ENCODE measurements at places on chromosomes 6 and 20.

- DNase-seq, result no peak
Observed at GRCh38 chr20:17169585-17170136, 57.2 kb upstream of the PCSK2 start.

DNA sequence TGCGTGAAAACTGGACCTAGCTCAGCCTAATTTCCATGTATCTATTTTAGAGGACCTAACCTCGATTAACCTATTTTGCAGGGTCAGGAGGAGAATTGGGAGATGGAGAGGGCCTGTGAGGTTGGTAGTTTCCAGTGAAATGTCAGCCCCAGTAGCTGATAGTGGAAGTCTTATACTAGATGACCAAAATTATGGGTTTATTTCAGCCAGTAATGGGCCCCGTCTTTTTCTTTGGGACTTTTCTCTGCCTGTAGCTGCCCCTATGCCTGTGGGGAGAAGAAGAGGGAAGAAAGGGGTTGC lies 37.8 kb downstream of the RREB1 start:
- DNase-seq, result no peak

DNA sequence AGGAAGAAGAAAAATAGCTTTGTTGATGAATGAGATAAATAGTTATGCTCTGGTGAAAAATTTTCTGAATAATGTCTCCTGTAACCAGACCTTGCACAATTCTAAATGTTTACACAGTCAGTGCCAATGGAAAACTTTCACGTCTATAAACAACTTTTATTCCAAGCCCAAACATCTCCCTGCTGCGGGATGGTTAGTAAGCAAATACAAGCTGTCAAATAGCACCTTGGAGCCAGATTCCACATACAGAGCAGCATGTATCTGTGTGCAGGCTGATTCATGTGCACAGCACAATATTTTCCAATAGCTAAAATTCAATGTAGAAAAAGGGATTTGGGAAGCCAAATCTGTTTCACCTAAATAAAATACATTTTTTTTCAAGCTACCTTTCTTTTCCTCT lies 813.3 kb downstream of the HACE1 start:
- no peak for DNase-seq

DNA sequence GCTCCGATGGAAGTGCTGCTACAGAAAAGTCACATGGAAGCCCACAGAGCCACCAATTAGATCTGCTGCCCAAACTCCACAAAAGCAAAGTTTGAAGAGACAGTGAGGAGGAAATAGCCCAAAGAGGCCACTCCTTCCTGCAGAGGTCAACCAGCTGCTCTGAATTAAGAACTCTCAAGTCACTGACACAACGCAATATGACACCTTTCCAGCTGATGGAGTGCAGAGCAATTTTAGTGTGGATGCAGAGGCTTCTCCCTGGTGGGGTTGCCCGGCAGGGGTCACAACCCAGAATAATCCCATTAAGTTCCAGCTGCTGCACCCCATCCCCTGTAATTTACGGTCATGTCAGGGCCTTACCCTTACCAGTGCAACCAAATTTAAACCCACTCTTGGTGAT lies 361.9 kb upstream of the JARID2 start:
- no peak for DNase-seq

DNA sequence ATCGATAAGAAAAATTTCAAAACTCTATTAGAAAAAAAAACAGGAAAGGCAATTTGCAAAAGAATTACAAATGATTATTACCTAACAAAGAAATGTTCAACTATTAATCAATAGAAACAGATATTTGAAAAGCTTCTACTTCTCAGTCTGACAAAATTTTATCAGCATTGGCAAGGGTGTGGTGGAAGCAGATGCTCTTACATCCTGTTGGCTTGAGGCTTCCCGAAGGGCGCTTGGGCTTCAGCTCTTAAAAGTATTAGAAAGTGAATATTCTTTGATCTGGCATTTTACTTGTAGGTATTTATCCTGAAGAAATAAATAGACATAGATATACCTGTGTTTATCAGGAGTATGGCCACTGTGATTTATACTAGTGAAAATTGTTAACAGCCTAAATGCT lies 38.7 kb downstream of the SLC35D3 start:
- no peak for DNase-seq

GRCh38 chr20:45459606-45460005 lies 9.9 kb upstream of the WFDC2 start:
- DNase-seq, result no peak

DNA sequence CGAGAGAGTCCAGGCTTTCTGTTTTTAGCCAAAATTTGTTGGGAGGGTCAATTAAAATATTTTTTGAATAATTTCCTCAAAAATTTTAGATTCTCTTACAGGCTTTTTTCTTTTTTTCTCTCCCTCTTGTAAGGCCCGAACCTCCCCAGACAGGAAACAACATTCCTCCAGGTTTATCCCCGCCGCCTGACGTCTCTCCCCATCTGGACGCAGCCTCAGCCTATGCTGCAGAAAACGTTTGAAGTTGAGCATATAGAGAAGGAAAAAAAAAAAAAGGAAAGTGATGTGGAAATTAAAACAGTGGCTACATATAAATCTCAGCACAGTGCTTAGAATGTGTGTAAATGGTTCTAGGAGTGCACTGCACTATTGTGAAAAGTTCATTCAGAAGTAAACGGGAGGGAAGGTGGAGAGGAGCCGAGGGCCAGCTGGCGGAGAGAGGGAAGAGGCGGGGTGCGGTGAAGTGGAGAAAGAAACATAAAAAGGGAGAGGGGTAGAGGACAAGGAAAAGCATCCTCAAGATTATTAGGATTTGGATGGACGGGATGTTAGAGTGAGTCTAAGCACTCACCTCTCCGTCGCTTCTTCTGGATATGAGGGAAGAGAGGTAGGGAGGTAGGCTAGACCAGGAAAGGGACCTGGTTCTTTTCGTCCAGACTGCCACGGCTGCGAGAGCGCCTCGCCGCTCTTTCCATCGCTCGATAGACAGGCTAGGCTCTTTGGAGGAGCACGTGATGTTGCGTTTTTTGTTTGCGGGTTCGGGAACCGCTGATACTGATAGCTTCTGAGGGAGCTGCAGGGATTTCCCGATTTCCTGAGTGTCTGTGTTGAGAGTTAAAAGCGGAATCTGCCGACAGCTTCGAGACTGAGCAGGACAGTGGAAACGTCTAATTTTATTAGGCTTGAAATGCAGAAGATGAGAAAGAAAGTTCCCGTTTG lies 98.7 kb downstream of the TRIM27 start:
- DNase-seq, result no peak

GRCh38 chr6:54519161-54519560 lies 210.9 kb downstream of the TINAG start:
- no peak for DNase-seq

GRCh38 chr6:45432977-45433376 lies 55.2 kb upstream of the SUPT3H start:
- DNase-seq, result no peak

DNA sequence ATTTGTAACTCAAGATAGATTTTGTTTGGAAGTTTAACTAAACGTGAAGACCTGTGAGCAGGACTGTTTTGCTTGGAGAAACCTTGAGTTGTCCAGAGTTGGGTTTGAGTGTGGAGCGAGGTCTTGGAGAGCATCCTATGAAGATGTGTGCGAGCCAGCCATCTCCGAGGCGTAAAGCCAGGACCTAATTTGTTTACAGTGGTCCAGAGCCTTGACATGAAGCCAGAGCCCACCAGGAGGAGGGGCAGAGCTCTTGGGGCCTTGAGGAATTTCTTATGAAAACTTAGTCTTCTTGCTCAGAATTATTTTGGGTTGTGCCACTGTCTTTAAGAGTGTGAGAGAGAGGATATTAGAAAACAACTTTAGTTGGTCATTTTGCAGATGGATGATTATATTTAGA lies 6.3 kb downstream of the CHMP4B start:
- DNase-seq, result no peak

DNA sequence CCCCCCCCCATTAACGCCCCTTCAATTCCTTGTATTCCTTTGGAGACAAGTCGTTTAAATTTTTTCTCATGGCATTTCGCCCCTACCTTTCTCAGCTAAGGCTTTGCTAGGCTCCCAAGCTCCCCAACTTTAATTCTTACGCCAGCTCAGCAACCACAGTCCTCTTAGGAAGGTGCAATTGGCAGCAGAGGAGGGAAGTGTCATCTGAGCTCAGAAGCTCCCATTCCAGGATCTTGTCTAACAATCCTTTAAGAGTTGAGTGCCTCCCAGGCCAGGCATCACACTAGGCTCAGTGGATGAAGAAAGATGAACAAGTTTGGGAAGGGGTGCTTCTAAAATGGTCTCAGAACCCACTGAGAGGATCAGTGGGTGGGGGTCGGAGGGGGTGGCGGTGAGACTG lies 131.2 kb upstream of the AKAP12 start:
- DNase-seq, result no peak

DNA sequence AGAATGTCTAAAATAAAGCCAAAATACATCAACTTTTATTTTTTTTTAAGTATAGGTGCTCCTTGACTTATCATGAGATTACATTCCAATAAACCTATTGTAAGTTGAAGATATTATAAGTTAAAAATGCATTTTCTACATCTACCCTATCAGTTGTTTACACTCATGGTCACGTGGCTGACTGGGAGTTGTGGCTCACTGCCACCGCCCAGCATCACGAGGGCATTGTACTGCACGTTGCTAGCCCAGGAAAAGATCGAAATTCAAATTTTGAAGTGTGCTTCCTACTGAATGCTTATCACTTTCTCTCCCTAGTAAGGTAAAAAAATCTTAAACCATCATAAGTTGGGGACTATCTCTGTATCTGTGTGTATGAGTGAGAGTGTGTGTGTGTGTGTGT lies 126.6 kb upstream of the RIN2 start:
- DNase-seq, result no peak

DNA sequence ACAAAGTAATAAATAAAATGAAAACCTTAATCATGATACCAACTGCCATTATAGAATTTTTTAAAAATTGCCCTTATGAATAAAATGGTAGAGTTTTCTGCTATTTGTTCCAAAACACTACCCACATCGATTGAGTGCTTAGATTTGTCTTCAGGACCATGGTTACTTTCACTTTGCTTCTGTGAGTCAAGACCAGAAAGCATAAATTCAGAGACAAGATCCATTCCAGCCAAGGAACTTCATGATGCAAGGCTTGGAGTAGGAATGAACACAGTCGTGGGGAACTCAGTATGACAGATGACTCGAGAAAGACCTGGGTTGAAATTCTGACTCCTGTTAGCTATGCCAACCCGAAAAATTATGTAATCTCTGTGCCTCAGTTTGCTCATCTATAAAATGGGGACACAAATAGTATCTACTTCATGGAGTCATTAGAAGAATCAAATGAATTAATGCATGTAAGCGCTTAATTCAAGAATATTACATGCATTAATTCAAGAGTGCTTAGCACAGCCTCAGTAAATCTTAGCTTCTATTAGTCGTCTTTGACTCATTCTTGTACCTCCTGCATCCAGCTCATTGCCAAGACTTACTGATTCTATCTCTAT lies 72.5 kb upstream of the MYLIP start:
- no peak for DNase-seq

- no peak for DNase-seq
Observed at GRCh38 chr6:2877960-2878359, 25.1 kb downstream of the SERPINB9 start.

DNA sequence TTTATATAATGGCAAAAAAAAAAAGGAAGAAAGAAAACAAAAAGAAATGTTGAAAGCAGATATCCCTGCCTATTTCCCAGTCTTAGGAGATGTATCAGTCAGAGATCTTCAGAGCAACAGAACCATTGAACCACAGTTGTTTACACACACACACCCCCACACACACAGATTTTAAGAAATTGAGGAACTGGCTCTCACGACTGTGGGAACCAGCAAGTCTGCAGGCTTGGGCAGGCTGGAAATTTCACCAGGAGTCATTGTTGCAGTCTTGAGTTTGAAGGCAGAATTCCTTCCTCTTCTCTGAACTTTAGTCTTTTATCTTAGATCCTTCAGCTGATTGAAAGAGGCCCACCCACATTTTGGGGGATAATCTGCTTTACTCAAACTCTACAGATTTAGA lies 380.9 kb downstream of the CDKAL1 start:
- no peak for DNase-seq

- no peak for DNase-seq
Observed at GRCh38 chr6:46612645-46613044, 40.0 kb downstream of the CYP39A1 start.

GRCh38 chr6:160742090-160742489 lies 40.0 kb downstream of the PLG start:
- no peak for DNase-seq

DNA sequence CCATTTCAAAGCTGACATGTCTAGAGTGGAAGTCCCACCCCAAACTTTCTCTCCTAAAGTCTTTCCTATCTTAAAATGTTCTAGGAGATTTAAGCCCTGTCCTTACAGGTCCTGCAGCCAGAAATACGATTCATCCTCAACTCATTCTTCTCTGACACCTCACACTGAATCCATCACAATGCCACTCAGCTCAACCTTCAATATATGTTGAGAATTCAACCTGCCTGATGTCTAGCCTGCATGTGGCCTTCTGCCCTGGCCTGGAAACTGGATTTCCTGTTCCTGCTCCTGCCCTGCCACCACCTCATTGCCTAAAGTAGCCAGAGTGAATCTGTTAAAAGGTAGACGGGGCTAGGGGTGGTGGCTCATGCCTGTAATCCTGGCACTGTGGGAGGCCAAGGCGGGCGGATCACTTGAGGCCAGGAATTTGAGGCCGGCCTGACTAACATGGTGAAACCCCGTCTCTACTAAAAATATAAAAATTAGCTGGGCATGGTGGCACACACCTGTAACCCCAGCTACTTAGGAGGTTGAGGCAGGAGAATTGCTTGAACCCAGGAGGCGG lies 345.9 kb downstream of the CDH26 start:
- DNase-seq, result no peak

DNA sequence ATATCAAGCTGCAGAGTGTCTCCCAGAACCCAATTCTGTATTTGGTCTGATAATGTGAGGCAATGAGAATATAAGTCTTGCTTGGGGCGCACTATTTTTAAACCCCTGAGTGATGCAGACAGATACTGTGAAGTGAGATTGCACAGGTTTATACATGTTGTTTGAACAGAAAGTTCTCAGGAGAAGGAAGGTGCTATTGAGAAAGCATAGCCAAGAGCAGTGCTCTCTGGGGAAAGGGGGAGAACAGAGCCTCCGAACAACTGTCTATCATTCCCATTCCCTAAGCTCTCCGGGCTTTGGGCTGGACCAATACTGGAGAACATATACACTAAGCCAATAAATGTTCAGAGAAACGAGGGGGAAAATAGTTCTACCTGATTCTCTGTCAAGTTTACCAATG lies 75.8 kb downstream of the PERP start:
- no peak for DNase-seq

DNA sequence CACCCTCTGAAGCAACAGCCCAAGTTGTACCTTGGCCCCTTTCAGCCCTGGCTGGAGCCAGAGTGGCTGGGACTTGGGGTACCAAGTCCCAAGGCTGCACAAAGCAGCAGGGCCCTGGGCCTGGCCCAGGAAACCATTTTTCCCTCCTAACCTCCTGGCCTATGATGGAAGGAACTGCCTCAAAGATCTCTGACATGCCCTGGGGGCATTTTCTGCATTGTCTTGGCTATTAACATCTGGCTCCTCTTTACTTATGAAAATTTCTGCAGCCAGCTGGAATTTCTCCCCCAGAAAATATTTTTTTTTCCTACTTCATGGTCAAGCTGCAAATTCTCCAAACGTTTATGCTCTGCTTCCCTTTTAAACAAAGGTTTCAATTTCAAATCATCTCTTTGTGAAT lies 269.4 kb upstream of the CDYL start:
- DNase-seq, result no peak

Measured in stimulated activated CD4-positive, alpha-beta T cell treated with anti-CD3 and anti-CD28 coated beads, TNF-alpha, amount 100 ng/mL, for 48 hours (primary cell).